Stimulated activated CD4-positive, alpha-beta T cell treated with anti-CD3 and anti-CD28 coated beads, Interleukin-2, amount 100 ng/mL, for 48 hours (primary cell): ENCODE measurements at places on chromosomes 6 and 20.

DNA sequence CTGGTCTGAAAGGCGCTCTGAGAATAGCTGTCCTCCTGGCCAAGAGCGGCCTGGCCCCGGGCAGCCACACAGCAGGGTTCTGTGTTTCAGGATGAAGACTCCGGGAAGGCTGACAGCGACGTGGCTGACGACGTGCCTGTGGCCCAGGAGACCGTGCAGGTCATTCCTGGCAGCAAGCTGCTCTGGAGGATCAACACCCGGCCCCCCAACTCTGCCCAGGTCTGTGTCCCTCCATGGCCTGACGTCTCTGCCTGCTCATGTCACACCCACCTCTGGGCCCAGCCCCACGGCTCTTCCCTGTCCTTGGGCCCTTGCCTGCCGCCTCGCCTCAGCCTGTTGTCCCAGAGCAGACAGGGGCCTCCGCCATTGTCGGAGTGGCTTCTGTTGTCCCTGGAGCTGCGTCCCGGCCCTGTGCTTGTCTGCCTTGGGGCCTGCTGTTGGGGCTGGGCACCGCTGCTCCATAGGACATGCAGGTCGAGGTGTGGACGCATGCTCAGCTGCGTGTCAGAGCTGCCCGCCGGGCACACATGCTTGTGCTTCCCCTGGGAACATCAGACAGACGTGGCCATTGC is 16.2 kb upstream of the ADRM1 start:
- no peak for DNase-seq

DNA sequence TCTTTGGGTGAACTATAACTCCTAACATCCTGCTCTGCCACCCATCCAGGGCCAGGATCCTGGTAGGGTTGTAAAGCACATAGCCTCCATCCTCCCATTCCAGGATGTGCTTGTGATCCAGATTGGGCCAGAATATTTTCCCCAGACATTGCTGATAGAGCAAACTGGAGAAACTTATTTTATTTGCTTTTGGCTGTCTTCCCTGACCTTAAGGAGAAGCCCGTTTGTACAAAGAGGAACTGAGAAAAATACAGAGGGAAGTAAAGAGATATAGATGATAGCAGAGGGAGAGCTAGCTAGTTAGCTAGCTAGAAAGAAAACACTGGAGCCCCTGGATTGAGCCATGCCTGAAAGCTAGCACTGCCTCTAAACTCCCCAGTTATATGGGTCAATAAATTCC is 9.0 kb upstream of the HDAC2 start:
- DNase-seq, result no peak

DNA sequence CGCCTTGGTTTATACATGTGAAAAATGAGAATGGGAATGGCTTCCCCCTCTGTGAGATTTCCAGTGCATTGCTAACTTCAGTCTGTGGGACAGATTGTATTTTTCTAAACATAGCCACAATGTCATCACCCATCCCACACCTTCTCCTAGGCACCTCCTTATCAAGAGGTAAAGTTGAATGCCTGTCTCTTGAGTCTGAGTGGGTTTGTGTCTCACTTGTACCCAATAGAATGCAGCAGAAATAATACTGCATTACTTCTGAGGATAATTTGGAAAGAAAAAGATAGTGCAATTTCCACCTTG is 27.9 kb downstream of the RIN2 start:
- DNase-seq, result no peak

- DNase-seq, result no peak
Measured at GRCh38 chr6:137763436-137763835, 103.6 kb upstream of the TNFAIP3 start.

GRCh38 chr6:41164551-41165120 is 1.7 kb upstream of the TREM2 start:
- DNase-seq, result no peak

DNA sequence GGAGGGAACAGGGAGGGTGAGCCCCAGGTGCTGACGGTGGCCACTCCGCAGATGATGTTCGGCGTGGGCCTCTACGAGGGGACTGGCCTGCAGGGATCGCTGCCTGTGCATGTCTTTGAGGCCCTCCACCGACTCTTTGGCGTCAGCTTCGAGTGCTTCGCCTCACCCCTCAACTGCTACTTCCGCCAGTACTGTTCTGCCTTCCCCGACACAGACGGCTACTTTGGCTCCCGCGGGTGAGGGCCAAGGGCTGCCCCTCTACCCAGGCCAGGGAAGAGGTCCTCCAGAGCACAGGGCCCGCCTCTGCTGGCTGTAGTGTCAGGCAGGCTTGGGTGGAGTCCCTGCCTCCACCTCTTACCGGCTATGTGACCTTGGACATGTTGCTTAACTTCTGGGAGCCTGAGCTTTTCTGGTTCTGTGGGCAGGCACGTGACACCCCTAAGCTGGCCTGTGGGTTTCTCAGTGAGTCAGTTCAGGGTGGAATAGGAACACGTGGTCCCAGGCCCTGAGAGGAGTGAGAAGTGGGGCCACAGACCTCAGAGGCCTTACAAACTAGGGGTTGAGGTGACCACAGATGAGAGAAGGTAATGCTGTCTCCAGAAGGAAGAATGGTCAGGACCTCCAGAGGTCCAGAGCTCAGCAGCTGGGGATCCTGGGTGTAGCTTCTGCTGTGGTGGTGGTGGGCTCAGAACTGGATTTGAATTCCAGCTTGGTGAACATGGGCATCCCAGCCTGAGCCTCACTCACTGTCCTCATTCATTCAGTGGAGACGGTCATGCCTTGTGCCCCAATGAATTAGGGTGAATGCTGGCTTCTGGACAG is 11.9 kb downstream of the PCIF1 start:
- DNase-seq, result no peak

GRCh38 chr6:17032988-17033634 is 68.7 kb upstream of the STMND1 start:
- no peak for DNase-seq

- no peak for DNase-seq
Measured at GRCh38 chr20:35597186-35597585, 18.4 kb upstream of the SPAG4 start.

- DNase-seq, result peak; percentile 46
Measured at GRCh38 chr6:111804627-111805235, 68.5 kb downstream of the FYN start.

DNA sequence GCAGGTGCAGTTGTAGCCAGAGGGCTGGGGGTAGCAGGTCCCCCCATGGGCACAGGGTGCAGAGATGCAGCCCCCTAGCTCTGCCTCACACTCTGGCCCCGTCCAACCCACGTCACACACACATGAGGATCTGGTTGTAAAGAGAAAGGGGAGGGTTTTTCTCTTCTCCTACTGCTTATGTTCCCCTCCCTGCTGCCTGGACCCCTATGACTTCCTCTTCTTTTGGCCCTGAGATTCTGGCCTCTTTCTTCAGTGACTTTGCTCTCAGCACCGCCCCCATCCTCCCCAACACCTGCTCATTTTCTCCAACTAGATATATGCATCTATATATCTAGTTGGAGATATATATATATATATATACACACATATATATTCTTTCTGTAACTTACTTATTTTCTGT is 9.7 kb downstream of the NOTCH4 start:
- no peak for DNase-seq

DNA sequence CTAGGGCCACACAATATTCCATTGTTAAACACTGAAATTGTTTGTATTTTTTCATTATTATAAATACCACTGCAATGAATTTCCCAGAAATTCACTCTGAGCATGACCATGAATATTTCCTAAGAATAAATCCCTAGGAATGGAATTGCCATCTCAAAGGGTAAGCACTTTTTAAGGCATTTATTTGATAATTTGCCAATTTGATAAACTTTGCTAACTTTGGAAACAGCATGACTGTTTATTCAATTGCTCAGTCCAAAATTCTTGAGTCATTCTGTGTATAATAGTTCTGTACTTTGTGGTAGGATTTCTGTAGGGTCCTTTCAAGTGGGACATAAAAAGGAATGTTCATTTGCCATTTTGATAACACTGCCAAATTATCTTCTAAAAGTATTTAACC is 44.2 kb upstream of the TOX2 start:
- no peak for DNase-seq

- DNase-seq, result peak; percentile 4
Measured at GRCh38 chr6:160015778-160016684, 47.1 kb downstream of the IGF2R start.

DNA sequence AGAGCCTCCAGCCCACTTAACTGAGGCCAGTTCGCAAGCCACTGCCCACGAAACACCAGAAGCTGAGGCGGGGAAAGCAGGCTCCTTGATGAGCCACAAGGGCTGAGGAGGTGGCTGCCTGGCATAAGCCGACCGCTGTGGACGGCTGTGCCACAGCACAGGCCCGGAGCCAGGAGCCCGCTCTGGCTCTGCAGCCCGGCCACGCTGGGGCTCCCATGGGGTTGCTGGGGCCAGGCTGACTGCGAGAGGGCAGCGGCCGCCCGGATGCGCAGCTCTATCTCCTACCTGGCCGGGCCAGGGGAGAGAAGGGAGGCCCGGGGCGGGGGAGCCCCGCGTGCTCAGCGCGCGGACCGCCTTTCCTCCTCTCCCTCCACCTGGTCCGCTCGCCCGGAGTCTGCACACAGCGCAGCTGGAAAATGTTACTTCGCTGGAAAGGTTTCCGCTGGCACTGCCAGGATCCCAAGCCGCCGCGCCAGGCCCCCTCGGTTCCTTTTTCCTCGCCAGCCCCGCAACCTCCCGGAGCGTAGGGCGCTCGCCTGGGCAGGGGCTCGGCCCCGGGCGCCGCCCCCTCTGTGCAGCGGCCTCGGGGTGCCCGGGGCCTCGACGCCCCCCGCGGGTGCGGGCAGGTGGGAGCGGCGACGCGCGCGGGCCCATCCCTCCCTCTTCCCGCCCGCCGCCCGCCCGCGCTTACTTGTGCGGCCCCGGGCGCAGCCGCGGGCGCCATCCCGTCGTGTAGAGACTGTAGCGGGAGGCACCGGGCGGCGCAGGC is 657 bp downstream of the EMILIN3 start:
- no peak for DNase-seq

GRCh38 chr20:32485770-32486478 is 99.2 kb downstream of the NOL4L start:
- no peak for DNase-seq

- DNase-seq, result no peak
Measured at GRCh38 chr6:100612094-100612493, 147.4 kb upstream of the SIM1 start.
